Activated naive CD8-positive, alpha-beta T cell treated with anti-CD3 and anti-CD28 coated beads, Interleukin-2, amount 10 ng/mL, durations not matched to agents 7 days and 5 days (primary cell): ENCODE measurements at places on chromosomes 7 and 10. TPM values are rescaled to one million over a fixed set of nuclear protein-coding genes. Genes with fewer than 3 reads are reported as not detected.

DNA sequence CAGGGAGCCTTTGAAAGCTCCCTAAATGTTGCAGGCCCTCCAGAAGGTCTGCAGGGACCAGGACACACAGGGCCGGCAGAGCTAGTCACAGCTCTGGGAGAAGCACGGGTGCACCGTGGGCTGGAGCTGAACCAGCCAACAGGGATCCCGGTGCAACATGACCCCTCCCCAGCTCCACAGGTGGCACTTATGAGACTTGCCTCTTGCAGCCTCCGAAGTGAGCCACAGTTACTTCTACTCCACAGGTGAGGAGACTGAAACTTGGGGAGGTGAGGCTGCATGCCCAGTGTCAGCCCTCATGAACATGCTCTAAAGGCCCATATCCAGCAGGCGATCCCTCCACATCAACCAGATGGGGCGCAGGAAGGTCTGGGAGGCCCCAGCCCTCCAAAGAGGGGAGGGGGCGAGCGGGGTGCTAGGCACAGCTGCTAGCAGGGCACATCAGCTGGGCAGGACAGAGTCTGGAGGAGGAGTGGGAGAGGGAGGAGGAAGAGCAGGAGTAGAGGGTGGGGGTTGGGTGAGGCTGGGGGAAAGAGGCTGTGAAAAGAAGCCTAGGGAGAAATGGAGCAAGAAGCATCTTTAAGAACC, 224.3 kb downstream of the ELFN1 start:
- no peak overlapping the region for H3K4me3 ChIP-seq
- DNase-seq = no peak
- H3K27me3 ChIP-seq = no peaks in the 10 kb centered on the region

- H3K27me3 ChIP-seq = no peaks in the 10 kb centered on the region
- H3K36me3 ChIP-seq = peaks cover 16% of the 10 kb centered on the region
- peaks cover 6% of the 10 kb centered on the region for H3K4me1 ChIP-seq
- DNase-seq = no peak
- H3K4me3 ChIP-seq = no peak overlapping the region
- no peak overlapping the region for H3K27ac ChIP-seq
Measured at GRCh38 chr10:122404576-122404975, 30.1 kb downstream of the PLEKHA1 start.

- no peak for DNase-seq
- peaks cover 11% of the 10 kb centered on the region for H3K27me3 ChIP-seq
- H3K4me3 ChIP-seq = no peak overlapping the region
- peaks cover 7% of the 10 kb centered on the region for H3K4me1 ChIP-seq
Measured at GRCh38 chr10:78889536-78890063, 179.2 kb upstream of the ZMIZ1 start.

DNA sequence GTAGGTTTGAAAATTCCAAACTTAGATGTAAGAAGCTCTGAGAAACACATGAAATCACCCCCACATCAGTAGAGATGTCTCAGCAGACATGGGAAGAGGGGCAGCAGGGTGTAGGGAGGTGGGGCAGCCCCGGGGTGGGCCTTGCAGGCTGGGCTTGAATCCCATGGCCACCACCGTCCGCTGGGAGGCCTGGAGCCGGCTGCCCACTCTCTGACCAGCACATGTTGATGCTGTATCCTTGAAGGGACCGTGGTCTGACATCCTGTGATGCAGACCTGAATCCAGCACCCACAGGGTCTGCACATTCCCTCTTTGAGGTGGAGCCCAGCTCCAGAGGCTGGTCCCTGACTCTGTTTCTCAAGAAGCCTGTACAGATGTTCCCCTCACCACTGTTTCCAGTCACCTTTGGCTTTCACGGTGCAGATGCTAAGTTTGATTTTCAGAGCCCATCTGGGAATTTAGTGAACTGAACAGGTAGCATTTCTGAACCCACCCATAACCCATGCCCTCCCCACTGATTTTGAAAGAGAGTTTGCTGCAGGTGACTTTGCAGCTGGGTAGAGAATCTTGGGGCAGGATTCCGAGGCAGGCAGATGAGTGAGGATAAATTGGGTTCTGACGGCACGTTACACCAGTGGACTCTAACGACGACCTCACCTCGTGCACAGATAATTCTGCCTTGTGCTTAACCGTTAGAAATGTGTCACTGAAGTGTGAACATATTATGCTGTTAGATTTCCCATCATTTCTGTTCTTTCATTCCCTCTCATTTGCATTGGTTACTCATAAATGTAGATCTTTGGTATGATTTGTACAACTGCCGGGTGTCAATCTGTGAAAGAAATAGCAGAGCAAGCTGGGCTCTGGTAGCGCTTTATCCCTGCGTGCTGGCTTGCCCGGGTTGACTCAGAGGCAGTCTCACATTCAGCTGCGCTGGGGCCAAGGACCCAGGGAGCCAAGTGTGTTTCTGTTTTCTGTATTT, 45.7 kb downstream of the IKZF1 start:
- peak overlapping the region; percentile 82 for H3K4me3 ChIP-seq
- H3K36me3 ChIP-seq = peaks cover 51% of the 10 kb centered on the region
- peaks cover 85% of the 10 kb centered on the region for H3K4me1 ChIP-seq
- H3K27ac ChIP-seq = peak overlapping the region; percentile 97
- H3K27me3 ChIP-seq = no peaks in the 10 kb centered on the region

DNA sequence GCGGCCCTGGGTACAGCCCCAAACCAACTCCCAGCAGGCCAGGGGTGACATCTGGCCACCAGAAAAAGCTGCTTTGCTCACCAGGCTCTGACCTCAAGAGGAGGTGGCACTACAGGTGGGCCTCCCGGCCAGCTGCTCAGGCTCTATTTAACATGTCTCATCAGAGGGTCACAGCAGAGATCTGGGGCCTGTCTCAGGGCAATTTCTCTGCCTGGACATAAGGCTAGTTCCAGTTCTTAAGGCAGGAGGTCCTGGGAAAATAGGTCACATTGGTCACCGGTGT, 88.6 kb downstream of the GFRA1 start:
- no peak overlapping the region for H3K27ac ChIP-seq
- no peaks in the 10 kb centered on the region for H3K27me3 ChIP-seq
- no peaks in the 10 kb centered on the region for H3K36me3 ChIP-seq
- H3K4me1 ChIP-seq = no peaks in the 10 kb centered on the region
- DNase-seq = no peak
- no peak overlapping the region for H3K4me3 ChIP-seq

DNA sequence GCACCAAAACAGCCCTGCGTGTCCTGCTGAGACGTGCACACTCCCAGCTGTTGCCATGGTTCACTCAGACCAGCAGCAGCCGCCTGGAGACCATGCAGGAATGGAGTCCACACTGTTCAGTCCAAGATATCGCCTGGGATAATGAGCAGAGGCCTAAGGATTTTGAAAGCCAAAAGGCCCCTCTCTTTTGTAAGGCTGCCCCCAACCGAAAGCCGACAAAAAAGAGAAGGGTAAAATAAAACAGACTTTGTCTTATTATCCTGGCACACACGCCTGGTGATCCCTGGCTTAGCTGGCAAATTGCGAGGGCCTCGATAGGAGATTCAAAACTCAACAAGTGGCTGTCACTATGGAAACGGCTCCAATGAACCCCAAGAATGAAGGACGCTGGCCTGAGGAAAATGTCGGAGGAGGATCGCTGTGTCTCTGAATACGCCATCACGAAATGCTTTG, 263.6 kb downstream of the SKIDA1 start:
- no peak for DNase-seq
- H3K4me3 ChIP-seq = no peak overlapping the region
- peaks cover 2% of the 10 kb centered on the region for H3K27me3 ChIP-seq
- H3K4me1 ChIP-seq = no peaks in the 10 kb centered on the region
- H3K36me3 ChIP-seq = no peaks in the 10 kb centered on the region

- DNase-seq = no peak
- H3K4me3 ChIP-seq = no peak overlapping the region
- H3K27me3 ChIP-seq = no peaks in the 10 kb centered on the region
- no peaks in the 10 kb centered on the region for H3K36me3 ChIP-seq
- no peaks in the 10 kb centered on the region for H3K4me1 ChIP-seq
- H3K27ac ChIP-seq = no peak overlapping the region
Measured at GRCh38 chr10:130404476-130405055, 268.4 kb downstream of the GLRX3 start.

- peak; percentile 25 for DNase-seq
- H3K27me3 ChIP-seq = peaks cover 12% of the 10 kb centered on the region
- H3K4me3 ChIP-seq = no peak overlapping the region
- peaks cover 2% of the 10 kb centered on the region for H3K4me1 ChIP-seq
- no peak overlapping the region for H3K27ac ChIP-seq
- H3K36me3 ChIP-seq = no peaks in the 10 kb centered on the region
Measured at GRCh38 chr10:79375321-79376077, 28.2 kb downstream of the PPIF start.

- peaks cover 2% of the 10 kb centered on the region for H3K27me3 ChIP-seq
- H3K4me1 ChIP-seq = no peaks in the 10 kb centered on the region
- H3K27ac ChIP-seq = no peak overlapping the region
- no peaks in the 10 kb centered on the region for H3K36me3 ChIP-seq
- no peak for DNase-seq
Measured at GRCh38 chr10:23479798-23480473, 41.1 kb downstream of the OTUD1 start.

DNA sequence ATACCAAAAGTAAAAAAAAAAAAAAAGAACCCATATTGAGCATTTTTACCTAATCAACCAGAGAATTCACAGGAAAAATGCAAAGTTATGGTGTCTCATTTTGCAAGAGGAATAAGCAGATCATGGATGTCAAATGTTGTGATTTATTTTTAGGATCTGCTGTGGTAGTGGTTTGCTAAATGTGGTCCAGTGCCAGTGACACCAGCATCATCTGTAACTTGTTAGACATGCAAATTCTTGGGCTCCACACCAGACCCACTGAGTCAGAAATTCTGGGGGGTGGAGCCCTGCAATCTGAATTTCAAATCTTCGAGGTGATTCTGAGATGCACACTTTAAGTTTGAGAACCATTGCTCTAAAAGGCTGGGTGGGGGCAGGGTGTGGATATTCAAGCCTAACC, 30.1 kb upstream of the ZEB1 start:
- peaks cover 2% of the 10 kb centered on the region for H3K4me1 ChIP-seq
- no peak for DNase-seq
- H3K4me3 ChIP-seq = no peak overlapping the region
- H3K36me3 ChIP-seq = no peaks in the 10 kb centered on the region
- H3K27ac ChIP-seq = no peak overlapping the region

DNA sequence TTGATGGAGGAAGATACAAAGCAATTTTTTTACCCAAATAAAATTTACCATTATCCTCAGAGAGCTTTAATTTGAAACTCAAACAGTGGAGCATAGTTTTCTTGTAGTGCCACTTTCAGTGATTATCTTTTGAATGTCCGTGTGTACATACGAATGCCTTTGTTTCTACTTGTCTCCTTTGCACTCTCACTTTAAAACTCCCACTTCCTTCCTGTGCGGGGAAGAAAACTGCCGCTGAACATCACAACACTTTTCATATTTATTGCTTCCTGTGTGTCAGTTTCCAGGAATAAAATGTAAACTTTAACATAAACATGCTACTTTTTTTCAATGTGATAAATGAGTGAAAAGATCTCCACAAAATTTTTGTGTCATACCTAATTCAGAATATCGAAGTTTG, 102.4 kb downstream of the SEMA3A start:
- DNase-seq = no peak
- peaks cover 16% of the 10 kb centered on the region for H3K36me3 ChIP-seq
- H3K4me1 ChIP-seq = peaks cover 35% of the 10 kb centered on the region
- peak overlapping the region; percentile 75 for H3K4me3 ChIP-seq

GRCh38 chr7:107939573-107940489, 48.8 kb downstream of the DLD start:
- H3K36me3 ChIP-seq = peaks cover 6% of the 10 kb centered on the region
- H3K4me3 ChIP-seq = no peak overlapping the region
- H3K4me1 ChIP-seq = peaks cover 4% of the 10 kb centered on the region
- DNase-seq = no peak
- no peak overlapping the region for H3K27ac ChIP-seq

DNA sequence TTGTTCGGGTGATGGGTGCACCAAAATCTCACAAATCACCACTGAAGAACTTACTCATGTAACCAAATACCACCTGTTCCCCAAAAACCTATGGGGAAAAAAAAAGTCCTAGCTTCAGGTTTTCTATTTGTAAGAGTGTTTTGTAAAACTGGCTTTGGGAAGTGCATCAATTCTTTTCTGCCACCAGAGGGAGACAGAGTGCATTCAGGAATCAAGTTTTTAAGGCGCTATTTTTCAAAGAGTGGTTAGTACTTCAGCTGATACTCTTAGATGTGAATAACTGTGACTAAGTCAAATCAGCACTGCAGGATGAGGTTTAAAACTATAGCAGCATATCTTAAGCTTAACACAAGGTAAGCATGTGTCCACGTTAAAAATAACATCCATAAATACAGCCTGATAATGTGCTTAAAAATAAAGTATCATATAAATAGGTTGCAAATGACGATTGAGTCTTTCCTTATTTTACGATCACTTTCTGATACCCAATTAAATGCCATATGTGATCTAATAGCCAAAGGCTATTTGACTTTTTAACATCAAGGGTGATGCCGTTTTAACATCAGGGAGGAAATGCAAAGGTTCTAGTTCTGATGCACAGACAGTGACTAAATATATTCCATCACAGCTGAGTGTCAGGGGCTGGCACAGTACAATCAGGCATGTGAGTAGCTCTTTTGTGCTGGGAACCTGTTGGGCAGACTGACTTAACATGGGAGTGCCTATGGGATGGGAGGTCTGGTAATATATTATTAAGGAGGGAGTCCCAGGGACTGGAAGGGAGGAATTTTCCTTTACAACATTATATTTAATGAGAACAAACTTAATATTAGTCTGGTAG, 10.6 kb upstream of the LYZL2 start:
- no peaks in the 10 kb centered on the region for H3K36me3 ChIP-seq
- no peak overlapping the region for H3K4me3 ChIP-seq
- peaks cover 58% of the 10 kb centered on the region for H3K27me3 ChIP-seq
- DNase-seq = no peak
- H3K4me1 ChIP-seq = peaks cover 2% of the 10 kb centered on the region
- H3K27ac ChIP-seq = no peak overlapping the region

DNA sequence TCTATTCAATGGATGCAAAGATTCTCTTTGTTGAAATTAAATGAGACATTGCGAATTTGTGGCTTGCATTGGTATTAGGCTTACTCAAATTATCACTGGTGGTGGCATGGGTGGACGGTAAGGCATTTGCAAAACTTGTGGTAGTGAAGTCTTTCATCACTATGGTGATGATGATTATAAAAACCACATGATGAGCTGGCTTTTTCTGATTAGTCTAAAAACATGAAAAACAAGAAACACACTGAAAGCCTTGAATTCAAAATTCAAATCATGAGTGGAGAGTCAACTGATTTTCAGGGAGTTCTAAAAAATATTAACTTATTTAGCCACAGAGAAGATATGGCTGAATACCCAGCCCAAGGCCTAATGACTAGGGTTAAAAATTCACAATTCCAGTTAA, 99.8 kb upstream of the HGF start:
- H3K36me3 ChIP-seq = no peaks in the 10 kb centered on the region
- H3K4me1 ChIP-seq = no peaks in the 10 kb centered on the region
- no peaks in the 10 kb centered on the region for H3K27me3 ChIP-seq
- no peak overlapping the region for H3K4me3 ChIP-seq
- DNase-seq = no peak

Gene DNAJC30
- total RNA-seq = 10.0 TPM

Gene ADCYAP1R1
- total RNA-seq = not detected

Gene UFSP1
- total RNA-seq = 3.0 TPM

Gene COG5
- total RNA-seq = 56.2 TPM

Gene SLC18A3
- total RNA-seq = not detected

Gene GPR146
- 4.1 TPM for total RNA-seq

Gene AGR2
- total RNA-seq = not detected

Gene MACROH2A2
- total RNA-seq = 9.3 TPM
